CD4-positive, alpha-beta T cell treated with Interleukin-17A for 1 hour (primary cell): ENCODE measurements at places on chromosomes 13 and 19.

DNA sequence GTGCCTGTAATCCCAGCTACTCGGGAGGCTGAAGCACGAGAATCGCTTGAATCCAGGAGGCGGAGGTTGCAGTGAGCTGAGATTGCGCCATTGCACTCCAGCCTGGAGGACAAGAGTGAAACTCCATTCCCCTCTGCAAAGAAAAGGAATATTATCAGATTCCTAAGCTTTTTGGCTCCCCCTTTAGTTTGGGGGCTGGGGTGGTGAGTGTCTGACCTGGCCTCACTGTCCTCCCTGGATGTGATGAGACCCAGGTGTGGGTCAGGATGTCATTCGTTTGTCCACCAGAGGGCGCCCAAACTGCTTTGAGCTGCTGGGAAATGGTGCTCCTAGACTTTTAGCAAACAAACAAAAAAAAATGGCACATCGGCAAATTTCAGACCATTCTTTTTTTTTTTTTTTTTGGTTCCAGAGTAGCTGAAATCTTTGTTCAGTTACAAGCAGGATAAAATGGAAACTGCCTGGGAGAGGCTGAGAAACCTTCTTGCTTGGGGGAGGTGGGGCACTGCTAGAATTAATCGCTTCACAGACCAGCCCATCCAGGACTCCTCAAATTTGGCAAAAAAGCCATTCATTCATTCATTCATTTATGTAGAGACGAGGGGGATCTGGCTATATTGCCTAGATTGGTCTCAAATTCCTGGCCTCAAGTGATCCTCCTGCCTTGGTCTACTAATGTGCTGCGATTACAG lies 29.4 kb downstream of the SPC24 start:
- peak; percentile 81 for DNase-seq

DNA sequence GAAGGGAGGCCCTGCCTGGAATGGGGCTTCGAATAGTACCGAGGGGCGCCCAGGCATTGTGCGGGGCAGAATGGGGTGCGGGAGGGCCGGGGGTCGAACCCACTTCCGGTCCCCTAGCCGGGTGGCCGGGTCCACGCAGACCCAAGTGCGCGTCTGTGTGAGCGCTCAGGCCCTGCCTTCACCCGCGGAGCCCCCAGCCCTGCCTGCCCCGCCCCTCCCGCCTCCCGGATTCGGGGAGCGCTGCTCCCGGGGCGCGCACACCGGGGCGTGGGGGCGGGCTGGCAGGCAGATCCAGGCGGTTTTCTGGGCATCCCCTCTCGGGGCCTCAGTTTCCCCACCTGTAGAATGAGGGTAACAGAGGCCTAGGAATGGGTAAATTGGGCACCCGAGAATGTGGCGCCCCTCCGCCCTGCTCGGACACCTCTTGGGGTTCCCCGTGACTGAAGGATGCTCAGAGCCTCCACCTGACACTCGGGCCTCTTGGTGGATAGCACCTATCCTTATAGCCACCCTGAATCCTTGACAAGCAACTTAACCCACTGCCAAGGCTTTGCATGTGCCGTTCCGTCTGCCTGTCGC lies 682 bp downstream of the PIK3R2 start:
- DNase-seq, result peak; percentile 23

DNA sequence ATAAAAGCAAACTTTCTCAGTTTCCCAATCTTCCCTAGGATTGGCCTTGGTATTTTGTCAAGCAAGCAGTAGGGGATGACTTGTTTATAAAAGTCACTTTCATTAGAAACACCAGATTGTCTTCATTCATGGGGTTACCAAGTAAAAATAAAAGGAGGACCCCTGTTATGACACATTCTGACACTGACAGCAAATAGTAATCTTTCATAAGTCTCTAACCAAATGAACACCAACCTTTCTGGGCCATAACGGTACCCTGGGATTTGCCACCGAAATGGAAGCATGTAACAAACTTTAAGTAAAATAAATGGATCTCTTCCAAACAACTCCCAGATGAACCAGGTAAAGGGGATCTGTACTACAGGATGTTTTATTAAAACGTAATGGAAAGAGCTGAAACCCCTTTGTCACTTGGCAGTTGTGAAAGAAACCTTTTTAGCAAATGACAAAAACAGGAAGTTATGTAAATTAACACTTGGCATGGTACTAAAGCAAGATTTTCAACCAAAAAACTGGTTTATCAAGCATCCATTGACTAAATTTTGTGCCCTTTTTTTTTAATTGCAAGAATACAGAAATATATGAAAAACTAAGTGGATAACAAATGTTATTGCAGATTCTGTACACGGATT lies 335.6 kb downstream of the RBM26 start:
- DNase-seq, result no peak

DNA sequence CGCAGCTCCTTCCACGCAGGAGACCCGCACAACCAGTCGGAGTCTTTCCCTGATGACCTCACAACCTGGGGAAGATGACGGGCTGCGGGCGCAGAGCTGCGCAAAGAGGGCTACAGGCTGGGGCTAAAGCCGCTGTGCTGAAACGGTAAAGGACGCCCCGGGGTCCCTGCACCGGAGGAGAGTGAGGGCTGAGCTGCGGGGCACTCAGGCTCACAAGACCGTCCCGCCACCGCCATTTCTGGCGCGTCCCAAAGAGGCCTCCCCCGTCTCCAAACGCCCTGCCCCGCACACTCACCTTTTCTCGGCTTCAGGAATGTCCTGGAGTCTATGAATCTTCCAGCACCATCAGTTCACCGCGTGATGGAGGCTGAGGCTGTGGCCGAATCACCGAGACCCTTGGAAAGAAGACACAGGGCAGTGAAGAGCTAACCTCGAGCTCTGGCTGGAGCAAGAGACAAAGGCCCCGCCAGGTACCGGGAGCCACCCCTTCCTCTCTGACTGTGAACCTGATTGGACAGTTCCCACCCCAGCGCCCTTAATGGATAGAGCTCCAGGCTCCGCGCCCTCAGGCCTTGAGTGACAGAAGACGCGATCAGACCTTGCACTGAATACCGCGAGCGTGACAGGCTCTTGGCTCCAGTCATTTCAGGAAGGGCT lies 41.8 kb upstream of the ZNF429 start:
- peak; percentile 52 for DNase-seq

GRCh38 chr19:56973713-56974555 lies 133.4 kb upstream of the PEG3 start:
- DNase-seq, result no peak
